SK-N-SH (cell line): ENCODE measurements at places on chromosomes 11 and 22. TPM values are rescaled to one million over a fixed set of nuclear protein-coding genes. Genes with fewer than 3 reads are reported as not detected.

DNA sequence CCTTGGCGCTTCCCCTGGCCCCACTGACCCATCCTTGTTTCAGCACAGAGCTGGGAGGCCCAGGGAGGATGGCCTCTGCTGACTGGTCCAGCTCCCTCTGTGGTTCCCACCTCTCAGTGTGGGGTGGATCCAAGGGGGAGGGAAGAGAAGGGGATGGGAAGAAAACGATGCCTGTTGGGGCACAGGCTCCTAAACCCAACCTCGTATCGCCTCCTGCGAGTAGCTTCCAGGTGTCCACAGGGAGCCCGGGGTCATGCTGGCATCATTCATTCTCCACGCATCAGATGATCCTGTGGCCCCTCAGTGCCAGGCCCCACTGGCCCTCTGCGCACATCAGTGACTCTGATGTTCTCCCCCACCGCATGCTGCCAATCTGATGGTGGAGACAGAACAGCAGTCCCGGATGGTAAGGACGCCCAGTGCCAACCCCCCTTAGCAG lies 5.1 kb downstream of the MYEOV start:
- no peak for DNase-seq
- peaks cover 65% of the 10 kb centered on the region for H3K4me1 ChIP-seq
- no peak overlapping the region for H3K4me3 ChIP-seq
- no peaks in the 10 kb centered on the region for H3K36me3 ChIP-seq

DNA sequence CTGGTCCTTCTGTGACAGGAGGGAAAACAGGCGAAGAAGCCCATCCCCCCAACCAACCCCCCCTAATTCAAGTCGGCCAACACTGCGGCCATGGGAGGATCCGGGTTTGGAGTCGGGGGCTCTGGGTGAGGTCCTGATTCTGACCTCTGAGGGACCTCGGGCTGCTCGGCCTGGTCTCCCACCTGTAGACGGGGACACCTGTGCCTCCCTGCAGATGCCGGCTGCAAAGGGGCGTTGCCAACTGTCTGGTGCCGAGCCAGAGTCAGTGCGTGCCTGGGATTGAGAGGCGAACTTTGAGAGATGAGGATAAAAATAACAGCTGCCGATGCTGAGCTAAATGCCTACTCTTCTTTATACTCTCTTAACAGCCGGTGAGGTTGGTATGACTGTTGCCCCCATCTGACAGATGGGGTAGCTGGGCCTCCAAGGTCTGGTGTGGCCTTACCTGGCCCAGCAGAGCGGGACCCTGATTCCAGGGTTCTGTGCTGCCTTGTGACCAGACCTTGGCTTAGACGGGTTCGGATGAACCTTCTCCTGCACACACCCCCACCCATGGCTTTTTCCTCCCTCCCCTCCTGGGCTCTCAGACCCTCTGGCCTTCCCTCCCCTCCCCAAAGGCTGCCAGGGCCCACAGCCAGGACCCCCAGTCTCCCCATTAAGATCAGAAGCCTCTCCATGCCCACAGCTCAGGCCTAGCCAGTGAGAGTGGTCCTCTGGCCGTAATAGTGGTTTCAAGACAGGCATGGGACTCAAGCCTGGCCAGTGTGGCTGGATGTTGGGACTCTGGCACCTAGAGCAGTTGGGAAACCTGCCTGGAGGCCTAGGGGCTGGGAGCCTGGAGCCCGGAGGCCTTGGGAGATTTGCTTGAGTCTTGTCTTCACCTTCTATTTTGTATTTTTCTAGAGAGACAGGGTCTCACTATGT lies 41.7 kb downstream of the KCNJ4 start:
- H3K36me3 ChIP-seq: no peaks in the 10 kb centered on the region
- H3K27ac ChIP-seq: no peak overlapping the region
- no peaks in the 10 kb centered on the region for H3K27me3 ChIP-seq
- no peak overlapping the region; the same call in 1 of the 2 replicates for H3K4me3 ChIP-seq

DNA sequence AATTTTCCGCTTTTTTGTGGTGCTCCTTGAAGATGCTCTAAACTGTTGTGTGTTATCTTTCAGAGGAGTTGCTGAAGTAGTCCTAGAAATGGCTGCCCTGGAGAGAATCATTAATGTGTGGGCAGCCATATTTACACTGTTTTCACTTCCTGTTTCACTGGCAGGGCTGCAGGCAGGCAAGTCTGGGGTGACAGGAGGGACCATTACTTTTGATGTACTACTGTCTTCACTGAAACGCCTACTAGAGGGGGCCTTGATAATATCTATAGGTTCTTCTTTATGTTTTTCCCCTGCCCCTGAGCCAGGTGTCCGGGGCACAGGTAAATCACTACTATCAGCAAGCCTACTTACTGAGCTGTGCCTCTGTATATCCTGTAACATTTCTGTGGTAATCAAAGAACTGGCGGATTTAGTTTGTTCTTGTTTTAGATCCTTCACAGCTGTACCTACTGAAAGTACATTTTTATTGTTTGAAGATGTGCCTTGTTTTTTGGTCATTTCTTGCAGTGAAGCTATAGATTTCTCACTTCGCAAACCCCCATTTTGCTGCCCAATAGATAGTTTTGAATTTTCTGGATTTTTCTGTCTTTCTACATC lies 39.7 kb downstream of the ACAT1 start:
- no peak overlapping the region for H3K4me3 ChIP-seq
- H3K4me1 ChIP-seq: no peaks in the 10 kb centered on the region

DNA sequence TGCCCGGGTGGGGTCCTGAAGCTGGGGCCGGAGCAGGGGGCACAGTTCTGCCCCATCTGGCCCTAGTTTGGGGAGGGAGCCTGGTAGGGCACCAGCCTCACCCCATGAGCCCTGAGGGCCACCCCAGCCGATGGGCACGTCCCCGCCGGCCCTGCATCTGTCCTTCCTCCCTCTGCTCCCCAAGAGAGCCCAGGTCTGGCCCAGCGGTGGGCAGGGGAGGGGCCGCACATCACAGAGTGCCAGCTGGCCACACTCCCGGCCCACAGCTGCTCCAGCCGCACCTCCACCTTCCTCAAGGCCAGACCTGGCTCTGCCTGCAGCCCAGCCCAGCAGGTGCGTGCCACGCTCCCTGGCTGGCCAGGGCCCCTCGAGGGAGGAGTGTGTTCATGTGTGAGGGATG lies 21.6 kb downstream of the BRSK2 start:
- H3K4me3 ChIP-seq: no peak overlapping the region
- no peaks in the 10 kb centered on the region for H3K27me3 ChIP-seq
- no peak overlapping the region for H3K27ac ChIP-seq
- H3K4me1 ChIP-seq: no peaks in the 10 kb centered on the region
- H3K36me3 ChIP-seq: no peaks in the 10 kb centered on the region
- peak; percentile 57 for DNase-seq

DNA sequence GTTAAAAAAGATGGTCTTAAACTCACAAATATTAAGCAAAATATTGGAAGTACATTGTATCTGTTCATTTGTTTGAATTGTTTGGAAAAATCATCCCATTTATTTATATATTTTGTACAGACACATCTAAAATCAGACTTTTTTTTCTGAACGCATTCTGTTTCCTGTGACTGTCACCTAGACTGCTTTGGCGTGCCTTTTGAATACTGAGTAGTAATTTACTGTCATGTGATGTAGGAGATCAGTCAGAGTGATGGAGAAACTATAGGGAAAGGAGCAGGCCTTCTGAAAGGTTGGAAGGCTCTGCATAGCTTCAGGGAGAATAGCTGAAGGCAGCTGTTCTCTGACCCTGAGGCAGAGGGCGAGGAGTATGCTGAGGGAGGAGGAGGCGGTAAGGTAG lies 452.0 kb upstream of the ARHGAP42 start:
- H3K27ac ChIP-seq: no peak overlapping the region
- no peaks in the 10 kb centered on the region for H3K27me3 ChIP-seq
- no peak overlapping the region for H3K4me3 ChIP-seq
- H3K4me1 ChIP-seq: no peaks in the 10 kb centered on the region

Gene SLC17A6
- not detected in 2 replicates for polyA plus RNA-seq

Gene MS4A4A
- polyA plus RNA-seq: not detected in 2 replicates

GRCh38 chr22:47471406-47471805 lies 709.0 kb downstream of the TBC1D22A start:
- no peaks in the 10 kb centered on the region for H3K36me3 ChIP-seq
- no peaks in the 10 kb centered on the region for H3K27me3 ChIP-seq
- no peak overlapping the region for H3K27ac ChIP-seq
- DNase-seq: no peak
- no peak overlapping the region for H3K4me3 ChIP-seq

Gene KDM4D
- polyA plus RNA-seq: 1.1 and 1.2 TPM in 2 replicates

DNA sequence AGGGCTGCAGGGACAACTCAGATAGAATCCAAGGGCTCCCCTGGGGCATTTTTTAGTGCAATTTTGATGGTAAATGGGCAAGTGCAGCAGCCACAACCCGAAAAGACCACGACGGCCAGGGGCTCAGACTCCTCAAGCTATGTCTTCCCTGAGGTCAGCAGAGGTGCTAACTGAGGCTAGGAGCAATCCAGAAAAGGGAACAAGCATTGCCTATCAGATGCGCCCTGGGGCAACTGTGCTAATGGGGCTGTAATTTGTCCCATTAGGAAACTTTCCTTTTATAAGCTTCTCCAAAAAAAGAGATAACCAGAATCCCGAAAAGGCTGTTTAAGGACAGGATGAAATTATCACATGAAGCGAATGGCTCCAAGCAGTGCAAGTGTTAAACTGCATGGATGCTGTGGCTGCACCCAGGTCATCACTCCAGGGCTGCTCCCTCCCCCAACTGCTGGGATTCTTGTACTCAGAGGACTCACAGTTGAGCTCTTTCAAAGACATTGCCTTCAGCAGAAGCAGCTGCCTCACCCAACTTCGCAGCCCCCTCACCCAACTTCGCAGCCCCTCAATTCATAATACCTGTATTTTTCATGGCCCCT lies 2.8 kb upstream of the CD3E start:
- no peak overlapping the region for H3K4me3 ChIP-seq
- H3K4me1 ChIP-seq: no peaks in the 10 kb centered on the region
- no peak for DNase-seq
- H3K27ac ChIP-seq: no peak overlapping the region
- peaks cover 28% of the 10 kb centered on the region; the same call in 1 of the 2 replicates for H3K27me3 ChIP-seq

DNA sequence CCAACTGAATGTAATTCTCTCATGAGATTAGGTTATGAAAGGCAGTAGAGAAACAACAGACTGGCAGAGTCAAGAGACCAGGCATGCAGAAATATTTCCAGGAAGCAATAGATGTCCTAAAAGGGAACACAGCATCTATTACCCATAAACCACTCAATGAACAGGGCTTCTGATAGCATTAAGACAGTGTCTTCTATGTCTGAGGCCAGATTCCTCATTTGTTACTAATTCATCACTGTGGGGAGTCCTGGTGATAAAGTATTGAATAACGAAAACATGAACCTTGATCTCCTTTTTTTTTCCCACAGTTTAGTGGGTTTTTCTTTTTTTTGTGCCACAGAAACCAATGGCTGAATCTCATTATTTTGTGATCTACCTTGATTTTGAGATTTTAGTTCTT lies 339.0 kb downstream of the METTL15 start:
- no peaks in the 10 kb centered on the region for H3K27me3 ChIP-seq
- H3K4me3 ChIP-seq: no peak overlapping the region
- DNase-seq: no peak
- H3K36me3 ChIP-seq: no peaks in the 10 kb centered on the region

DNA sequence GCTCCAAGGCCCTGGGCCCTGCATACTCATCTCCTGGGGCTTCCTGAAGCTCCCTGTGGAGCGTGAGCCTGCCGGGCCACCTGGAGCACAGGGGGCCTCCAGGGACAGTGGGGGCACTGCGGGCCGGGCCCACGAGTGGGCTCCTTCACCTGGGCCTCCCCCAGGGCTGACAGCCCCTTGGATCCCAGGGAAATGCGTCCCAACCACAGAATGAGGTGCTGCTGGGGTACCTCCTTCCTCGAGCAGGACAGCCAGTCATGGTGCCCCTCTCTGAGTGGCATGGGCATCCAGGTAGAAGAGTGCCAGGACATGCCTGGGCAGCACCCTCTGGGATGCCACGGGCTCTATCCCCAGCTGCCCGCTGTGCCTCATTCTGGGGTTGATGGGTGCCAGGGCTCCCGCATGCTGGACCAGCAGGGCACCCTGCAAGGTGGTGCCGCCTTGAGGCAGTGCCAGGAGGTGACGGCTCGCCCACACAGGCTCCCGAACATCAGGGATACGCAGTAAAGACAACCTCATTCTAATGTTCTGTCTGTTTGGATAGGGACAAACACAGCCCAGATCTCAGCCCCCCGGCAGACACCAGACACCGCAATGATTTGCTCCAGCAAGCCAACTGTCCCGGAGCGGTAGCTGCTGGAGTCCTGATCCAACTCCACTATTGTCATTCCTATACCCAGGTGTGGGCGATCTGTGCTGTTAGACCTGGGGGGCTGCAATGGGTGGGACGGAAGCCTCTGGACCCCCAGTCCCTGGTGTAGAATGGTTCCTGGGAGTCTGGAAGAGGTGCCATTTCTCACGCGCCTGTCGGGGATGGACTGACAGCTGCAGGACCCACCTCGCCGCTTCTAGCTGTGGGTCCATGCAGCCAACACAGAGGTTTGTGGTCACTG lies 25.8 kb downstream of the KRTAP5-5 start:
- no peak overlapping the region for H3K4me3 ChIP-seq
- peaks cover 32% of the 10 kb centered on the region; the same call in 1 of the 2 replicates for H3K4me1 ChIP-seq
- H3K27me3 ChIP-seq: no peaks in the 10 kb centered on the region
- peak; percentile 33 for DNase-seq
- H3K27ac ChIP-seq: peak overlapping the region; percentile 14; the same call in 1 of the 2 replicates

DNA sequence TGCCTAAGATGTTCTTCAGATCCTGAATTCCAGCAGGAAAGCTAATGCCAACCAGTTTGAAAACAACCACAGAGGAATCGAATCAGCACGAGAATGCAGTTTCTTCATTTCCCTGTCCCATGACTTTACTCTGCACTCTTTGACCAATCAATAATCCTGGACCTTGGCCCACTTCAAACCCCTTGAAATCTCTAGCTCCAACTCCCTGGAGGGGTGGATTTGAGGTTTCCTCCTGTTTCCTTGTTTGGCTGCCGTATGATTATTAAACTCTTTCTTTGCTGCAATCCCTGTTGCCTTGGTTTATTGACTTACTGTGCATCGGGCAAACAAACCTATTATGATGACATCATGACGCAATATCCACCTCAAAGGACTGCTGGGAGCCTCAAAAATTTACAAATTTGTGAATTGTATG lies 109.3 kb downstream of the FBXO7 start:
- H3K27ac ChIP-seq: no peak overlapping the region
- no peak overlapping the region for H3K4me3 ChIP-seq
- no peak for DNase-seq
- no peaks in the 10 kb centered on the region for H3K36me3 ChIP-seq

DNA sequence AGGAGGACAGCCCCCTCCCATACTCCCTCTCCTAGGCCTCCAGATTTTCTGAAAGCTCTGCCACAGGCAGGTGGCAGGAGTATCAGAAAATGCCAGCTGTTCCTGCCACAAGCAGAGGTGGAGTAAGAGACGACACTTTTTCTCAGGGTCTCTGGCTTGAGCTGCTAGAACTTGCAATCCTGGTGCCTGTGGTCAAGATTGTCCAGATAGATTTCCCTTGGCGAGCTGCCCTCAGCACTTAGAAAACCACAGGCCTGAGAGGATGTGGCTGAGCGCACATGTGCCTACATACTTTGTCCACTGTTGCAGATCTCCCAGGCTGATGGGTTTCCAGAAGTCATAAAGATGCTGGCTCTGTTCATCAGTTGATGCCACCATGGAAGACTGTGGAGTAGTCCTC lies 65.7 kb upstream of the NAV2 start:
- no peaks in the 10 kb centered on the region for H3K27me3 ChIP-seq
- H3K27ac ChIP-seq: peak overlapping the region; percentile 85
- peak; percentile 46 for DNase-seq
- no peak overlapping the region for H3K4me3 ChIP-seq
- H3K36me3 ChIP-seq: peaks cover 40% of the 10 kb centered on the region
